NCI-H1417 (cell line): ENCODE measurements at places on chromosomes 4 and X.

GRCh38 chr4:78551420-78552351 lies at the start of gene ANXA3:
Gene ANXA3, plus strand, starts transcription at chr4:78551770. Its CDS starts 2,704 bp downstream, at chr4:78554474.
- DNase-seq: peak; percentile 20

DNA sequence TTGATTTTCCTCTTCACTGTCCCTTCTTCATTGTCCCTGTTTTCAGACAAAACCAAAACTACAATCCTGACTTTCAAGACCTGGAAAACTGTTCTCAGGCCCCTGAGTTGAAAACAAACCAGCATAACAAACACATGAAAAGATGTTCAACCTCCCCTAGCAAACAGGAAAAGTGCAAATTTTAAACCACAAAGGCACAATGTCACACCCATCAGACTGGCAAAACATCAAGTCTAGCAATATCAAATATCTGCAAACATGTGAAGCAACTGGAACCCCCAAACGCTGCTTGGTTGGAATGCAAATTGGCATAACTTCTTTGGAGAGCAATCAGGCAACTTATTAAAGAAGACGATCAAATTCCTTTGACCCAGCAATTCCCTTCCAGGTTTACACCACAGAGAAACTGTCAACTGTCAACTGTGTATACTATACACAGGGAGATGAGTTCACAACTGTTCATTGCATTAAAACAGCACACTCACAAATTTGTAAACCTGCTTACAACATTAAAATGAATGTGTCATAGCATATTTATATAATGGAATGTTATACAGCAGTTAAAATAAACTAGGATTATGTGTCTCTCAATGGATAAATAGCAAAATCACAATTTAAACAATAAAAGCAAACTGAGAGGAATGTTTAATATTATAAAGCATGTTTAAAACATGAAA lies 7.0 kb downstream of the USP46 start:
- DNase-seq: no peak

DNA sequence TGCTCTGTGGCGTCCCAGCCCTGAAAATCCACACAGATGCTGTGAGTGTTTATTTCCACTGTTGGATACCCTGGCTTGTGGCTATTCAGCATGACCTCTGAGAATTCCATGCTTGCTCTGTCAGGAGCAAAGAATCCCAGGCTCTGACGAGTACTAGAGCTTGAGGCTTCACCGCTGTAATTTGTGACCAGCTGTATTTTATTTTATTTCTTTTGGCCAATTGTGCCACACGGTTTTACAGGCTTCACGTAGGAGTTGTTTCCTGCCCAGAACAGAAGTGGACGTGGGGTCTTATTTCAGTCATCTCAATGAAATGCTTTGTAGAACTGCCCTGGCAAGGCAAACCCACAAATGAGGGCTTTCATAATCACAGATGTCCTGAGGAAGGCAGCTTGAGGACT lies 69.4 kb upstream of the CLDN34 start:
- no peak for DNase-seq

DNA sequence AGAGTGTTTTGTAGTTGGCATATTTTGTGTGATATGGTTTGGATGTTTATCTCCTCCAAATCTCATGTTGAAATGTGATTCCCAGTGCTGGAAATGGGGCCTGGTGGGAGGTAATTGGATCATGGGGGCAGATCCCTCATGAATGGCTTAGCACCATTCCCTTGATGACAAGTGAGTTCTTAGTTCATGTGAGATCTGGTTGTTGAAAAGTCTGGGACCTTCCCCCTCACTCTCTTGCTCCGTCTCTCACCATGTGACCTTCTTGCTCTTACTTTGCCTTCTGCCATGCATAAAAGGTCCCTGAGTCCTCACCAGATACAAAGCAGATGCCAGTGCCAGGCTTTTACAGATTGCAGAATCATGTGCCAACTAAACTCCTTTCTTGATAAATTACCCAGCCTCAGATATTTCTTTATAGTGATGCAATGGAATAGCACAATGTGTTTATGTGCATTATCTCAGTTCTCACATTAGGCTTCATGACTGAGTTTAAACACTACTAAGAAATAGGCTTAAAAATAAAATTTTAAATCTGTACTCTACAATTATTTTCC lies 1348.8 kb downstream of the STIM2 start:
- DNase-seq: no peak

GRCh38 chr4:2961811-2962441 lies 1.3 kb downstream of the NOP14 start:
- no peak for DNase-seq

DNA sequence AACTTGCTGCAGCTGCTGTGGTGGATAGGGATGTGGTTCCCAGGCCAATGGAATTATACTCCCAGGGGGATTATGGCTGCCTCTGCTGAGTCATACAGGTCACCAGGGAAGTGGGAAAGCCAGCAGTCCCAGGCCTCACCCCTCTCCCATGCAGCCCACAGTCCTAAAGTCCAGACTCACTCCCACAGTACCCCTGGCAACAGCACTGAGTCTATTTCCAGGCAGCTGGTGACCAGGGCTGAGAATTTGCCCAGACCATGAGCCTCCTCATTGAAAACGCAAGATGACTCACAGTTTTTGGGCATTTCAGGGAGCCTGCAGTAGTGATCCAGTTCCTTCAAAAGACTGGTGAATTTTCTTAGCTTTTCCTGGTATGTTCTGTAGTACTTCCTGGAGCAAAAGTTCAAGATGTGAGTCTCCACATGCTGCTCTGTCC lies 137.6 kb downstream of the NPNT start:
- no peak for DNase-seq

DNA sequence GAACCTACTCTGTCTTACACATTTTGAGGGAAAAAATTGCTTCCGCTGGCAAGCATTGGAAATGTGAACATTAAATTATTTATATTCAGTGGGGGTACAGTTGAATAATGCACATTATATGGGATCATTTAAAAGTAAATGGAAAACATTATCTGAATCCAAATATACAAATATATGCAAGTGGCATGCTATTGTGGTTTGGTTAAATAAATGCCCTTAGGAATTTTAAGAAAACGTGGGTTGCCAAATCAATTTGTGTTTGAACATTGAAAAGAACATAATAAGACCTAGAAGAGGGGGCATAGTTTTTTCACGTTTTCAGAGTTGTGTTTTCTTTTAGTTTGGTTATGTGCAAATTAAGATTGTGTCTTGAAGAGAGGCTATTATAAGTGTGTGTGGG lies 230.5 kb upstream of the PRKX start:
- DNase-seq: no peak

- no peak for DNase-seq
Measured at GRCh38 chr4:2950221-2950989, 12.8 kb downstream of the NOP14 start.

GRCh38 chrX:42978655-42979379 lies 200.9 kb upstream of the PPP1R2C start:
- no peak for DNase-seq
